ENCODE measurements at places on chromosomes 2 and 18. TPM values are rescaled to one million over a fixed set of nuclear protein-coding genes. Genes with fewer than 3 reads are reported as not detected.
A peak's percentile ranks its signal among the peaks of the same experiment; 100 is the strongest.

GRCh38 chr2:119206201-119206600 lies 17.4 kb upstream of the STEAP3 start:
- no peaks in the 10 kb centered on the region for H3K27me3 ChIP-seq
- H3K27ac ChIP-seq = no peak overlapping the region
- H3K4me1 ChIP-seq = no peaks in the 10 kb centered on the region
- no peaks in the 10 kb centered on the region for H3K36me3 ChIP-seq
- no peak for DNase-seq

GRCh38 chr2:206942592-206943478 lies 3.5 kb downstream of the CPO start:
- H3K36me3 ChIP-seq = no peaks in the 10 kb centered on the region
- H3K27ac ChIP-seq = no peak overlapping the region
- no peak overlapping the region for H3K4me3 ChIP-seq

DNA sequence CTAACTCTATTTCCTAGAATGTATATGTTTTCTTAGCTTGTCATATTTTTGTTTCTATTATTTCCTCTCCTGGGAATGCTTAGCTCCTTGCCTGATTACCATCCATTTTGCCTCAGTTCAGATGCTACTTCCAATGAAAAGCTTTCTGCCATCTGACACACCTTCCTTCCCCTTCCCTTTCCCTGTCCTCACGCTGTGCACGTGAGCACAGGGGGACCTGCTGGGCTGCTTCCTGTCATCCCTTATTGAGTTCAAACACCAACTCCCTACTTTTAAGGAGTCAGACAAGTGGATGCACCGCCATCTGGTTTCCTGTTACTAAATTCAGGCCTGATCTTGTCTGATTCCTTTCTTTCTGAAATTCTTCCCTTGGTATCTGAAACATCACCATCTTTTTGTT lies 2.4 kb upstream of the INO80C start:
- no peak overlapping the region for H3K27ac ChIP-seq
- no peaks in the 10 kb centered on the region for H3K36me3 ChIP-seq
- no peaks in the 10 kb centered on the region for H3K27me3 ChIP-seq
- DNase-seq = no peak
- H3K4me1 ChIP-seq = peaks cover 2% of the 10 kb centered on the region

GRCh38 chr18:25982153-25982552 lies 108.3 kb downstream of the SS18 start:
- no peaks in the 10 kb centered on the region for H3K27me3 ChIP-seq
- H3K4me3 ChIP-seq = no peak overlapping the region
- no peaks in the 10 kb centered on the region for H3K4me1 ChIP-seq
- DNase-seq = no peak

DNA sequence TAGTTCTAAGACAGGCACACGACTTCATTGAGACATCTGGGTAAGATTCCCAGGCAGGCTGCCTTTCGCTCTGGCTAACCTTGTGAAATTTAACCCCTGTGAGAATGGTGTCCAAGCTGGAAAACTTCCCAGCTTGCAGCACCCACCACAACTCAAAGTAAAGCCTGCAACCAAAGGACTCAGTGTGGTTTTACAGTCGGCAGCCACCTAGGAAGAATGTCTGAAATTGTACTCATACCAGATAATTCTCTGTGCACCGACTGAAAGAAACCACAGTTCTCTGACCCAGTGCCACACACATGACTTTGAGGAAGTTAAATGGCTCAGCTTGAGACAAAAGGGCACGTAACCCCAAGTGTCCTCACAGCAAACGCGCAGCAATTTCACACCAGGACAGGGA lies 125.7 kb downstream of the RBMS1 start:
- H3K36me3 ChIP-seq = no peaks in the 10 kb centered on the region
- no peak for DNase-seq
- no peak overlapping the region for H3K4me3 ChIP-seq
- H3K4me1 ChIP-seq = peaks cover 49% of the 10 kb centered on the region

The MRPS9 gene
- total RNA-seq = 8.8 TPM

DNA sequence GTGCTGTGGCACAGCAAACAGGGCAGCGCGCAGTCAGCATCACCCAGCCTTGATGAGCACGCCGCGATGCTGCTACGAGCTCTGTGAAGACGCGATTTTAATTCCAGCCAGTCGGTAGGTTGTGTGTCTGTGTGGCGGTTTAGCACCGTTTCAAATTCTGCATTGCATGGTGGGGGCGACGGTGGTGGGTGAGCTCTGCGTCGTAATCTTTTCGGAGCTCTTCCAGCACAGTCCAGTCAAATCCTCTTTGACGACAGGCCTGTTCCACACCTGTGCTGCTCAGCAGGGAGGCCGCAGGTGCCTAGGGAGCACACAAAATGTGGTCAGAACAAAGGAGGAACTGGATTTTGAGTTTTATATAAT lies 8.6 kb downstream of the ALLC start:
- no peaks in the 10 kb centered on the region for H3K36me3 ChIP-seq
- peak; percentile 34 for DNase-seq
- H3K27me3 ChIP-seq = no peaks in the 10 kb centered on the region
- H3K27ac ChIP-seq = no peak overlapping the region
- H3K4me3 ChIP-seq = no peak overlapping the region
- H3K4me1 ChIP-seq = no peaks in the 10 kb centered on the region

- no peaks in the 10 kb centered on the region for H3K4me1 ChIP-seq
- H3K27ac ChIP-seq = no peak overlapping the region
- no peak overlapping the region for H3K4me3 ChIP-seq
- H3K36me3 ChIP-seq = no peaks in the 10 kb centered on the region
Observed at GRCh38 chr2:19887510-19887909, 14.3 kb downstream of the TTC32 start.

DNA sequence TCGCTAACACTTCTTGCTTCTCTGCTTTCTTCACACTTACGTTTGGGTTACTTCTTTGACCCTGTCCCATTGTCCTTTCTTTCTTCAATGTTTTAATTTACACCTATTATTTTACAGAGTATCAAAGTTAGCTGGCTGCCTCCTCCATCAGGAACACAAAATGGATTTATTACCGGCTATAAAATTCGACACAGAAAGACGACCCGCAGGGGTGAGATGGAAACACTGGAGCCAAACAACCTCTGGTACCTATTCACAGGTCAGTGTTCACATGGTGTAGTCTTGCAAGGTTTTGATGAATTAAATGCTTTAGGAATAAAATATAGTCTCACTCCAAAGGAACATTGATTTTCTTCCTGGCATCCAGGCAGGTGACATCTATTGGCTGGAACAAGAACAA lies 919.0 kb downstream of the MBD2 start:
- no peak for DNase-seq
- H3K4me1 ChIP-seq = no peaks in the 10 kb centered on the region
- no peak overlapping the region for H3K4me3 ChIP-seq
- no peaks in the 10 kb centered on the region for H3K36me3 ChIP-seq

The NXPH2 gene
- not detected for total RNA-seq

DNA sequence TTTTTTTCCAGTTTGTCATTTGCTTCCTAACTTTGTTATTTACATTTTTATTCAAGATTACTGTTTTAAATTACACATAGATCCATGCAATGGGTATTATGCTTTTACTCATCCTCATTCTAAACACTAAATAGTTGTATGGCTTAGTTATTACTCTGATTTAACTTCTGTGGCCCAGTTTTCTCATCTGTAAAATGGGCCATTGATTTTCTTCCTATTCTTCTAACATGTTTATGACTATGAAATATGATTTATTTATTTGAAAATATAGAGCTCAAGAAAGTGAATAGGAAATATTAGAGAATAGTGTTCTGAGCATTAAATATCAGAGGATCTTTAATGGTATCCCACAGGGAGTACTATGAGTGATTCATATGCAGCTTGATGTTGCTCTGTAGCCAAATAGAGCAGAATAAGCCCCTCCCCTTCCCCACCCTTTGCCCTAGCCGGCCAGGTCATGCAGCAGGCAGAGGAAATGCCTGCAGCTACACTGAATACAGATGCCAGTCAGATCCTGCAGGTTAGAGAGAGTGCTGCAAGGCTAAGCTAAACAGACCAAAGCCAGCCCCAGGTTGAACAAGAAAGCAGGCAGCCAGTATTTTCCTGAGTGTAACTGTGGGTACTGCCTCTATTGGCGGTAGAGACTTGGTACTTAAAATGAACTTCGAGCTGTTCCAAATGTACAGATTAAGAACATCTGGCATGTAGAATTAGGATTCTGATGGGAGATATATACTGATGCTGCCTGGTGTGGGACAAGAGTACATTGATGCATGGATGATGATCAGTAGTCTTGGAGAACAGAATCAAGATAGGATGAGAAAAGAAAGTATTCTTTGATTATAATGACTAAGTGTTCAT lies 11.7 kb upstream of the ACYP2 start:
- peak; percentile 57 for DNase-seq
- H3K27ac ChIP-seq = no peak overlapping the region
- H3K27me3 ChIP-seq = no peaks in the 10 kb centered on the region
- no peak overlapping the region for H3K4me3 ChIP-seq

DNA sequence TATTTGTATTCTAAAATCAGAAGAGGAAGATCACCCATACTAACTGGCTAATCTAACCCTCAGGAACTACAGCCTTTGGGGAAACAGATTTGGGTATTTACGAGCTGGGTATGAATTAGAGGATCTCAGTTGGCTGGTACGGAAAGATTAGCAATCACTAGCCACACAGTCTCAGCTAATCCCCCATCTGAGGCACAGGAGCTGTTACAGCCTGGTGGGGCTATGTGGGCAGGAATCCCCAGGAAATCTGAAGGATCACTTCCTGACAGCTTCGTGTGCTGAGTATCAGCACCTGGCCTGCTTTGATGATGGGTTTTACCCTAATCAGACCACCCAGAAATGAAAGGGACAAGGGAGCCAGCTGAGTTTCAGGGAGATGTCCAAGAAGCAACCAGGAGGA lies 206.3 kb downstream of the AFF3 start:
- no peak for DNase-seq
- no peak overlapping the region for H3K27ac ChIP-seq
- no peaks in the 10 kb centered on the region for H3K27me3 ChIP-seq
- no peaks in the 10 kb centered on the region for H3K36me3 ChIP-seq
- H3K4me1 ChIP-seq = no peaks in the 10 kb centered on the region
- no peak overlapping the region for H3K4me3 ChIP-seq

GRCh38 chr2:192675681-192676080 lies 480.9 kb upstream of the TMEFF2 start:
- H3K36me3 ChIP-seq = no peaks in the 10 kb centered on the region
- H3K4me3 ChIP-seq = no peak overlapping the region
- H3K27ac ChIP-seq = no peak overlapping the region

The DSC1 gene
- not detected for total RNA-seq

DNA sequence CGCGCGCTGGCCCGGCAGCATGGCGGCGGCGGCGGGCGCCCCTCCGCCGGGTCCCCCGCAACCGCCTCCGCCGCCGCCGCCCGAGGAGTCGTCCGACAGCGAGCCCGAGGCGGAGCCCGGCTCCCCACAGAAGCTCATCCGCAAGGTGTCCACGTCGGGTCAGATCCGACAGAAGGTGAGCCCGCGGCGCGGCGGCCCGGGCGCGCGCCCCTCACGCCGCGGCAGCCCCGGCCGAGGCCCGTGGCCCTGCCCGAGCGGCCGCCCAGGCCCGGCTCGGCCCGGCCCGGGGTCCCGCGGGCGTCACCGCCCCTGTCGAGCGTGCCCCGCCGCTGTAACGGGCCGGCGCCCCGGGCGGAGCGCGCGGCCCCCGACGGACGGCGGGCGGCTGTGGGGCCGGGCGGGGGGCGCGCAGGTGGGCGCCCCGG lies 218 bp downstream of the DGKD start:
- DNase-seq = no peak
- H3K27me3 ChIP-seq = no peaks in the 10 kb centered on the region
- no peaks in the 10 kb centered on the region for H3K36me3 ChIP-seq
- no peak overlapping the region for H3K27ac ChIP-seq

The METTL21A gene
- total RNA-seq = 4.7 TPM
